ENCODE measurements at places on chromosomes 3 and 15. TPM values are rescaled to one million over a fixed set of nuclear protein-coding genes. Genes with fewer than 3 reads are reported as not detected.

GRCh38 chr3:196686436-196686835, 25.6 kb downstream of the CEP19 start:
- no peak overlapping the region for H3K4me3 ChIP-seq
- no peak for DNase-seq
- no peaks in the 10 kb centered on the region for H3K4me1 ChIP-seq
- H3K27ac ChIP-seq, result no peak overlapping the region

GRCh38 chr3:9012521-9012920, 49.2 kb upstream of the RAD18 start:
- H3K27me3 ChIP-seq, result no peaks in the 10 kb centered on the region
- DNase-seq, result no peak
- no peaks in the 10 kb centered on the region for H3K36me3 ChIP-seq

DNA sequence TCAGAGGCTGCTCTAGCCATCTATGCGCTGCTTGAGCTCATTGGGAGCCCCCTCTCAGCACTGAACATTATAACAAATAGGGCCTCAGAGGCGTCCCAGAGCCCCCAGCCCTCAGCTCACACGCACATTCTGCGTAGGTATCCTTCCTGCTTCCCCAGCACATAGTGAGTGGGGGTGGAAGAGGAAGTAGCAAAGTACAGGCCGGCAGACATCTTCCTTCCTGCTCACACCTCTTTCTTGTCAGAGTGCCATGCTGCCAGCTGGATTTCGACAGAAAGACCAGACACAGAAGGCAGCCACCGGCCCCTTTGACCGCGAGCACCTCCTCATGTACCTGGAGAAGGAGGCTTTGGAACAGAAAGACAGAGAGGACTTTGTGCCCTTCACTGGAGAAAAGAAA, 16.6 kb downstream of the TMOD2 start:
- H3K4me3 ChIP-seq, result no peak overlapping the region
- no peaks in the 10 kb centered on the region for H3K36me3 ChIP-seq
- no peaks in the 10 kb centered on the region for H3K27me3 ChIP-seq
- no peaks in the 10 kb centered on the region for H3K4me1 ChIP-seq
- no peak overlapping the region for H3K27ac ChIP-seq

DNA sequence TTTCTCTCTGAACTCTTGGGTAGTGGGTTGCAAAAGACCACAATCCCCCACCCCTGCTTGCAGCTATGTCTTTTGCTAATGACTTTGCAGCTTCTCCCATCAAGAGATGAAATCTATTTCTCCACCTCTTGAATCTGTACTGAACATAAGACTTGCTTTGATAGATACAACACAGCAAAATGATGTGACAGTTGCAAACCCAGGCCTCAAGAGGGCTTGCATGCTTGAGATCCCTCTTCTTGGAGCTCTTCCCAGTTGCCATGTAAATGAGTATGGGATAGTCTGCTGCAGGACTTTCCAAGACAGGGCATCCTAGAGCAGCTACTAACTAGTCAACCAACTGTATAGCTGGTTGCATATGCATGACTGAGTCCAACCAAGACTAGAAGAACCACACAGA, 783.6 kb downstream of the PDCD6IP start:
- no peak overlapping the region for H3K27ac ChIP-seq
- no peak overlapping the region for H3K4me3 ChIP-seq
- no peaks in the 10 kb centered on the region for H3K36me3 ChIP-seq
- DNase-seq, result no peak
- no peaks in the 10 kb centered on the region for H3K27me3 ChIP-seq

Gene ACOX2
- total RNA-seq, result 27.3 TPM
